Vein endothelial cell (primary cell): ENCODE measurements at places on chromosomes 16 and 17. TPM values are rescaled to one million over a fixed set of nuclear protein-coding genes. Genes with fewer than 3 reads are reported as not detected.

Gene CCL23
- 0.98 and 6.4 TPM in 2 replicates for total RNA-seq

Gene RASD1
- 9.8 and 16.5 TPM in 2 replicates for total RNA-seq

Gene NPIPB6
- 1.1 TPM in 1 of 2 replicates, not detected in the other for total RNA-seq

Gene PLA2G10
- not detected in 2 replicates for total RNA-seq
